ENCODE measurements at places on chromosomes 16 and 17.
A peak's percentile ranks its signal among the peaks of the same experiment; 100 is the strongest.

DNA sequence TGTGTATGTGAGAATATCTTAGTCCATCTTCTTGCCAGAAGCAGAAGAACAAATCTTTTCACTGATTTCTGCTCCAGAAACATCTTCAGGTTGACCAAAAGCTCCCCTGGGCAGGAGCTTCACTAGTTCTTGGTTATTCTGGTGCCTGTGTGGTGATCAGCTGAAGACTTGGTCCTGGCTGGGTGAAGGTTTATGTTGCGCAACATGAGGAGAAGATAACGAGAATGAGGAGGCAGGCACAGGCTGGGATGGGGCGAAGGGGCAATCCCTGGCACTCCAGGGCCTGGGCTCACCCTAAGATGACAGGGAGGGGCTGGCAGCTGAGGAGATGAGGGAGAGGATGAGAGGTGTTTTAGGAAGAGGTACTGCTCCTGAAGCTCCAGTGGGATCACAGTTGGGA lies 232.0 kb downstream of the NTN1 start:
- DNase-seq: no peak

- DNase-seq: no peak
These were observed 292.0 kb downstream of the SEC14L1 start for GRCh38 chr17:77432742-77433141.

- DNase-seq: peak; percentile 84
These were observed 30.3 kb upstream of the LRRC37A start for GRCh38 chr17:46264456-46265198.

GRCh38 chr16:52618753-52619497 lies 72.0 kb upstream of the TOX3 start:
- no peak for DNase-seq
